ENCODE measurements at places on chromosomes 6 and 20.
A peak's percentile ranks its signal among the peaks of the same experiment; 100 is the strongest.

GRCh38 chr6:1144842-1145767, 166.8 kb upstream of the FOXQ1 start:
- no peak for DNase-seq

- DNase-seq, result peak; percentile 52
Measured at GRCh38 chr20:14775778-14776177, 438.4 kb upstream of the FLRT3 start.

GRCh38 chr20:38859070-38859690, 53.7 kb downstream of the PPP1R16B start:
- DNase-seq, result no peak

DNA sequence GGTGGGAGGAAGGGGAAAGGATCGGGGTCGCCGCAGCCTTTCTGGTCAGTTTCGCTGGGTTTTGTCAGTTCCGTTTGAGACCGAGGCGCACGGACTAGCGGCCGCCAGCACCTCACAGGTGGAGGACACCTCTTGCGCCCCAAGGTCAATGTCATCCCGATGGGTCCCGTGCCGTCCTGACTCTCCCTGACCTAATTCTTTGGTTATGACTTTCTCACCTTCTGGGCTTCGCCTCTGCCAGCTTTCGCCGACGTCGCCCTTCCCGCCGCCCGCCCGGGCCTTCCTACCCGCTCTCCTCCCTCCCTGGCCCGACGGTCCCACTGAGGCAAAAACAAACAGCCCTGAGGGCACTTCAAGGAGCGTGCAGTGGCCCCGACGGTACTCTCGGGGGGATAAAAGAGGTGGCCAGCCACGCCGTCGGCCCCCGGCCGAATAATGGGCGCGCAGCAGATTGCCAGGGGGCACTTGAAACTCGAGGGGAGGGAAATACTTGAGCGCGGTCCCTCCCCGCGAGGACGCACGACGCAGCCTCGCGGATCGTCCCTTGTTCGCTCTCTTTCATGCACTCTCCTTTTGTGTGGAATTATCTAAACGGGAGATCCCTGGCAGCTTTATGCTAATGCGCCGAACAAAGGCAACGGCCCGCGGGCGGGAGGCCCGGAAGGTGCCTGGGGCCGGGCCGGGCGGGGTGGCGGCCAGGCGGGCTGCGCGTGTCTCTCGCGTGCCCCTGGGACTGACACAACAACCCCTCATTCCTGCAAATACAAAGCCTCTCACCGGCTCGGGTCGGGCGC, 3.9 kb upstream of the INSM1 start:
- no peak for DNase-seq

DNA sequence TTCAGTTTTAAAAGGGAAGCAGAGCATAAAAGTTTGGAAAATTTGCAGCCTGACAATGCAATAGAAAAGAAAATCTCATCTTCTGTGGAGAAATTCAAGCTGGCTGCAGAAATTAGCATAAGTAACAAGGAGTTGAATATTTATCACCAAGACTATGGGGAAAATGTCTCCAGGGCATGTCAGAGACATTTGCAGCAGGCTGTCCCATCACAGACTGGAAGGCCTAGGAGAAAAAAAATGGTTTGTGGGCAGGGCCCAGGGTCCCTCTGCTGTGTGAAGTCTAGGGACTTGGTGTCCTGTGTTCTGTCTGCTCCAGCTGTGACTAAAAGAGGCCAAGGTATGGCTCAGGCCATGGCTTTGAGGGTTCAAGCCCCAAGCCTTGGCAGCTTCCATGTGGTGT, 8.1 kb upstream of the LAMA2 start:
- no peak for DNase-seq

DNA sequence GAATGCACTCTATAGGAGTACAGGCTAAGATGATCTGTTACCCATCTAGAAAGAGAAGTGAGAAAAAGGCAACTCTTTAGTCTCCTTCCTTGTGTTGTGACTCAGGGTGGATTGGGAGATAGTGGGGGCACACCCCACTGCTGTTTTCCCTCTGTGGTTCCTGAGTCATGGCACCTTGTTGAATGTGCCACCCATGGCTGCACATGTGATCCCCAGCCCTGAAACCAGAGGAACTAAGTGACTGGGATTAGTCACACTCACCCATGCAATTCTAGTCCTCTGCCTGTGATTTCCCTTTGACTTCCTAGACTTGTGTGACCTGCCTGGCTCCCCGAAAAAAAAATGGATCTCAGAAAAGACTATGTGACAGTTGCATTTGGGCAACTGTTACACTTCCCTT, 48.6 kb upstream of the HTR1B start:
- no peak for DNase-seq

- no peak for DNase-seq
Measured at GRCh38 chr20:9200196-9200595, 131.3 kb downstream of the PLCB4 start.

DNA sequence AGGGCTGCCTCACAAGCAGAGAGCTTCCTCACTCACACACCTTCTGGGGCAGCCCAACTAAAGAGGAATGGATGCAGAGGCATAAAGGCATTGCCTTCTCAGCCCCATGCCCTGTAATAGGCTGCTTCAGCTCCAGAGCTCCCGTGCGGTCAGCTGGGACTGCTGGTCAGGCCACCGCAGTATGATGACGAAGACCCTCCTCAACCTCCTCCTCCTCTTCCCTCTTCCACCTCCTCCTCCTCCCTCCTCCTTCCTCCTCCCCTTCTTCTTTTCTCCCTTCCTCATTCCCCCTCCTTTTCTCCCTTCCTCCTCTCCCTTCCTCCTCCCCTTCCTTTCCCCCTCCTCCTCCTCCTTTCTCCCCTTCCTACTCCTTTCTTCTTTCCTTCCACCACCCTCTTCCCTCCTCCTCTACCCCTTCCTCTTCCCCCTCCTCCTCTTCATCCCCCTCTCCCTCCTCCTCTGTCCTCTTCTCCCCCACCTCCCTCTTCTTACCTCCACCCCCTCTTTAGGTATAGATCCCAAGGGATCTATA, 465.3 kb upstream of the CDH4 start:
- DNase-seq, result no peak

DNA sequence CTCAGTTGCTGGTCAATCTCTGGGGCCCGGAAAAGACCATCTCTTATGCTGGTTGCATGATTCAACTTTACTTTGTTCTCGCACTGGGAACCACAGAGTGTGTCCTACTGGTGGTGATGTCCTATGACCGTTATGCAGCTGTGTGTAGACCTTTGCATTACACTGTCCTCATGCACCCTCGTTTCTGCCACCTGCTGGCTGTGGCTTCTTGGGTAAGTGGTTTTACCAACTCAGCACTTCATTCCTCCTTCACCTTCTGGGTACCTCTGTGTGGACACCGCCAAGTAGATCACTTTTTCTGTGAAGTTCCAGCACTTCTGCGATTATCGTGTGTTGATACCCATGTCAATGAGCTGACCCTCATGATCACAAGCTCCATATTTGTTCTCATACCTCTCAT, 4.3 kb downstream of the OR2J3 start:
- no peak for DNase-seq

GRCh38 chr6:101395345-101395744, 1.8 kb downstream of the GRIK2 start:
- DNase-seq, result no peak

- no peak for DNase-seq
Measured at GRCh38 chr20:2849529-2849928, 9.0 kb downstream of the VPS16 start.

DNA sequence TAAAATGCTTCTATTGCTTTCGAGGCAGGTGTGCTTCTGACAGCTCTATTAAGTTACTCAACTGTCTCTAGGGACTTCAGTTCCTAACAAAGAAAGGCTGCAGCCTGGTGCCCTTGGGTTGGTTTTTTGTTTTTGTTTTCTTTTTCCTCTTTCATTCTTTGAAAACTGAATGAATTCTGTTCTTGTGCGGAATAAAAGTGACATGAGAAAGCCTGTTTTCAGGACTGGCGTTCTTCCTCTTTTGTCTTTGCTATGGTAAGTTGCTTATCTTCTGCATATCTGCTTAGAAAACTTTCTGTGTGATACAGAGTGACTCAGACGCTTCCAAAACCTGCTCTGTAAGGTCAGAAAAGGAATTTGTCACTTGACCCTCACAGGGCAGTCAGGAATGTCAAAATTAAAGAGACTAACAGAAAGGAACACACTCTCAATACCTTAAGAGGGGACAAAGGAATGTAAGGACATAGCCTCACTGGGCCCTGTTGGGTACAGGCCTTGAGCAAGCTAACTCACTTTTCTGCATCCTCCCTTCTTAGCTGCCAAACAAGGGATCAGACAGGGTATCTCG, 56.2 kb upstream of the NHSL1 start:
- no peak for DNase-seq

- no peak for DNase-seq
Measured at GRCh38 chr6:119026822-119027221, 51.6 kb downstream of the FAM184A start.

- DNase-seq, result no peak
Measured at GRCh38 chr6:63347599-63347998, 27.8 kb upstream of the LGSN start.

DNA sequence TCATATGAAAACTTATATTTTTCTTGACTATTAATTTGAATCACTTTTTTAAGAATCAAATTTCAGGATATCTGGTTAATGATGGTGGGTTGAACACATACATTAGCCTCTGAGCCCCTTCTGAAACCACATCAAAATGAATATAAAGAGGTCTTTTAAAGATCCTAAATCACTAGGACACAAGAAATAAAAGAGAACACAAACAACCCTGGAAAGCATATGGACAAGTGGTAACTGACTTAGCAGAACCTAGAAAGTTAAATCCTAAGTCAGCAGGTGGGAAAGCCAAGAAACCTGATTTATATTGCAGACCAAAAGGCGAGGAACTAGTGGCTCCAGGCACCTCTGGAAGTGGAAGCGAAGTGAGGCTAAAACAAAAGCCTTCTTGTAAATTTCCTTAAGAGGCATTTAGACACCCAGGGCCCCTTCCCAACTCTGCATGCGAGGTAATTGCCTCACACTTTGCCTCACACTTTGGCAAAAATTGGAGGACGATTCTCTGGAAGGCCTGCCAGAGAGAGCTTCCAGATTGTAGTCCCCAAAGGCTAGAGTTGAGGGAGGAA, 293.9 kb downstream of the KHDC1L start:
- DNase-seq, result no peak

- no peak for DNase-seq
Measured at GRCh38 chr6:163329991-163330390, 84.5 kb upstream of the QKI start.

DNA sequence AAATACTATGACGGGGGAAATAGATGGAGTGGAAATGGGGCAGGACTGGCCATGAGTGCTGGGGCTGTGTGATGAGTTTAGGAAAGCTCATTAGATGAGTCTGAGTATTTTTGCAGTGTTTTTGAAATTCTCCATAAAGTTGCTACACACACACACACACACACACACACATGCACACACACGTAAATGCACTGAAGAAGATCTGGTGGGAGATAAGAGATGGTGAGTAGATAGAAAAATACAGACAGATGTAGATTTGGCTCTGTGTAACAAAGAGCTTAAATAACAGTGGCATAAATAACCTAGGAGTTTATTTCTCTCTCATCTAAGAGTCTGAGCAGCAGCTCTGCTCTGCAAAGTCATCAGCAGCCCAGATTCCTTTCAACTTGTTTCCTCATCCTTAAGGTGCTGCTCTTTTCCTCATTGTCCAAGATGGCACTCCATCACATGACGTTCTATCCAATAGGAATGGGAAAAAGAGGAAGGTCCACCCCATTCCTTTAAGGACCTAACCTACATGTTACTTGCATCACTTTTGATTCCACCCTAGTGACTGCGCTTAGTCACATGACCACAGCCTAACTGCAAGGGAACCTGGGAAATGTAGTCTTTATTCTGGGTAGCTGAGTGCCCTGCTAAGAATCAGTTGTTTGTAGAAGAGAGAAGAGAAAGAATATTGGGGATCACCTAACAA, 76.4 kb downstream of the EYA2 start:
- DNase-seq, result peak; percentile 35

DNA sequence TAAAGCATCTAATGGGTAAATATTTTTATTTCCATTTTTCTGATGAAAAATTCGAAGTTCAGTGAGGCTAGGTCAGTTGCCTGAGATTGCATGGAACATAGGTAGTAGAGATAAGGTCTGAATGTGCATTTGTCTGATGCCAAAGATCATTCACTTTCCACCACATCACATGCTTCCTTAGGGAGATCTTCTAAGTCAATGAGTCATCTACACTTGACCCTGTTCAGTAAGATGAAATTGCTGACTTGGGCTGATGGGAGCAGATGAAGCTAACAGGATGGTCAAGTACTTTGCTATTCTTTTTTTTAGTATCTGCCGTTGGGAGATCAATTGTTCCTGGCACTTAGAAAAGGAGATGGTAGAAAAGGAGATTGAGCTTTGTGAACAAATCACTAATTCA, 511.3 kb downstream of the PHF3 start:
- DNase-seq, result no peak

- DNase-seq, result no peak
Measured at GRCh38 chr6:111091987-111092386, 4.7 kb downstream of the SLC16A10 start.

- DNase-seq, result peak; percentile 67
Measured at GRCh38 chr6:159134701-159135364, 34.4 kb upstream of the FNDC1 start.

DNA sequence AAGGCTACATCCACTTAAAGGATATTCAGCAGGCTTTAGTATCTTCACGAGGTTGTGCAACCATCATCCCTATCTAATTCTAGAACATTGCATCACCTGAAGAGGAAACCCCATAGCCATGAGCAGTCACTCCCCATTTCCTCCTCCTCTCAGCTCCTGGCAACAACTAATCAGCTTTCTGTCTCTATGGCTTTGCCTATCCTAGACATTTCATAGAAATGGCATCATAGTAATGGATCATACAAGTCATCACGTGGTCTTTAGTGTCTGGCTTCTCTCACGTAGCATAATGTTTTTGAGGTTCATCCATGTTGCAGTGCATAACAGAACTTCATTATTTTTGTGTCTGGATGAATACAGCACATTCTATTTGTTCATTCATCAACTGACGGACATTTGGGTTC, 20.5 kb downstream of the SNAI1 start:
- DNase-seq, result no peak

DNA sequence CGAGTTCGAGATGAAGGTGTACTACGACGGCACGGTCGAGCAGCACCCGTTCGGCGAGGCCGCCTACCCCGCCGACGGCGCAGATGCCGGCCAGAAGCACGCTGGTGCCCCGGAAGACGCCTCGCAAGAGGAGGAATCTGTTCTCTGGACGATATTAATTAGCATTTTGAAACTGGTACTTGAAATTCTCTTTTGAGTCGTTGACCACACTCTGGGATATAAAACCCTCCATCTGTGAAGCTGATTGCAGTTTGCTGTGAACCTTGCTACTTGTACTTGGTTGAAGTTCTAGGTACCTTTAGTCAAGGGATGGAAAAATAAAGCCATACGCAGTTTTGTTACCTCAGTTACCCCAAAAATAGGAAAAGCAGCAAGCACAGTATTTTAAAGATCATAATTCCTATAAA, 917 bp downstream of the C6orf120 start:
- no peak for DNase-seq

- no peak for DNase-seq
Measured at GRCh38 chr20:40786336-40786735, 97.3 kb upstream of the MAFB start.

All from BE2C (cell line).